ENCODE measurements at places on chromosomes 16 and 17.

- DNase-seq: peak; percentile 92
Observed at GRCh38 chr17:61362396-61362795, 37.2 kb upstream of the TBX2 start.

GRCh38 chr16:13919330-13919682 is 648 bp upstream of the ERCC4 start:
- DNase-seq: peak; percentile 20

DNA sequence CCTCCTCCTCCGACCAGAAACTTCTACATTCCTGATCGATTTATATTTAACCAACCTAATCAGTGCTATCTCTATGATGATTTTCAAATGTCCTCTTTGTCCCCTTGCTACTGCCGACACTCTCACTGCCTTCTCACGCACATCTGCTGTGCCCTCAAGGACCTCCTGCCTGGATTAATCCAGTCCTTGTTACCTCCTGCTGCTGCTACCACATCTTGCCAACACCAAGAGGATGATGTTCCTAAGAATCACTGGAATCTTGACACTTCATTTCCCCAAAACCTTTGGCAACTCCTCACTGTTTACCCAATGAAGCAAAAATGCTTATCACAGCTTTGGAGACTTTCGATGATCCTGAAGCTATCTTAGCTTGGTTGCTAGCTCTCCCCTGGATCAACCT is 287.3 kb upstream of the AXIN2 start:
- DNase-seq: no peak

DNA sequence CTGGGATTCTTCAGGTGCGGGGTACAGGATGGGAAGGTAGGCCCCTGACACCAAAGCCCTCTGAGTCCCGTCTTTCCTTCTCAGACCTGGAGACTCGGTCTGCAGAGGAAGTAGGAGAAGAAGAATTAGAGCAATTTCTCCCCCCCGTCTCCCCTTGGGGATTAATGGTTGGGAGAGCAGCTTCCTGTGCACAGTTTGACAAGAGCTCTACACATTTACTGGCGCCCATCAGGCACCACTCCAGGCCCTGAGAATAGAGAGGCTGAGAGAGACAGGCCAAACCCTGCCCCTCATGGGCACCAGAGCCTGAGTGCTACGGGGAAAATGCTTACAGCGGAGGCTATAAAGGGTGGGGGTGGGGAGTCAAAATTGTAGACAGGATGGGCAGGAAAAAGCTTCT is 3.5 kb upstream of the C16orf74 start:
- DNase-seq: no peak

- DNase-seq: peak; percentile 93
Observed at GRCh38 chr17:58006560-58006923, 504 bp downstream of the SRSF1 start.

GRCh38 chr17:9409878-9410277 is 165.7 kb downstream of the STX8 start:
- no peak for DNase-seq

DNA sequence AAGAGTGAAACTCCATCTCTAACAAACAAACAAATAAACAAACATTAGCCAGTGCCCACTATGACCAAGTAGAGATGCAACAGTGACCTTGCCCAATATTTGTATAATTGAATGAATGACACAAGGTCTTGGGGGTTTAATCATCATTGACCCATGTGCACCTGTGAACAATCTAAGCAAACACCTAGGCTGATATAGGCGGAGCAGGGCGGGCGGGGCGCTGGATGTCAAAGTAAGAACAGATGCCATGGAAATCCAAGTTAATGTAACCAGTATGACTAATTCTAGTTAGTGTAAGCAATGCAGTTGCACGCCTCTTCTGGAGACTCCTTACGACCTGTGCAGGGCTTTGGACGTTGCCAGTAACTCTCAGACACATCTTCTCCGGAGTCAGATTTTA is 17.6 kb downstream of the RCVRN start:
- DNase-seq: no peak

DNA sequence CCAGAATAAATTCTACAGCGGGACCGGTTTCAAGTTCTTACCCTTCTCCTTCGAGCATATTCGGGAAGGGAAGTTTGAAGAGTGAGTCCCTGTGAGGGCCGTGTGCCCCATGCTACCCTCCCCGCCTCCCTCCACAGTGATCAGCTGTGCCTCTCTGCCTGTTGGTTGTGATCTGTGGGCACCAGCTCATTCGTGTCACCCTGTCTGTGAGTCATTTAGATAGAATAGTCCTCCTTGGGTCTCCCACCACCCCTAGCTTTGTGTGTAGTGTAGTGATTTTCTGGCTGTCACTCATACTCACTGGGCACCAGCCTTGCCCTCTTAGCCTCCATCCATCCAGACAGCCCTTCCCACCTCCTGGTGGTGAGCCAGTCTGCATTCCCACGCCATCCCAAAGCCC is 15.0 kb upstream of the NAGLU start:
- DNase-seq: no peak

DNA sequence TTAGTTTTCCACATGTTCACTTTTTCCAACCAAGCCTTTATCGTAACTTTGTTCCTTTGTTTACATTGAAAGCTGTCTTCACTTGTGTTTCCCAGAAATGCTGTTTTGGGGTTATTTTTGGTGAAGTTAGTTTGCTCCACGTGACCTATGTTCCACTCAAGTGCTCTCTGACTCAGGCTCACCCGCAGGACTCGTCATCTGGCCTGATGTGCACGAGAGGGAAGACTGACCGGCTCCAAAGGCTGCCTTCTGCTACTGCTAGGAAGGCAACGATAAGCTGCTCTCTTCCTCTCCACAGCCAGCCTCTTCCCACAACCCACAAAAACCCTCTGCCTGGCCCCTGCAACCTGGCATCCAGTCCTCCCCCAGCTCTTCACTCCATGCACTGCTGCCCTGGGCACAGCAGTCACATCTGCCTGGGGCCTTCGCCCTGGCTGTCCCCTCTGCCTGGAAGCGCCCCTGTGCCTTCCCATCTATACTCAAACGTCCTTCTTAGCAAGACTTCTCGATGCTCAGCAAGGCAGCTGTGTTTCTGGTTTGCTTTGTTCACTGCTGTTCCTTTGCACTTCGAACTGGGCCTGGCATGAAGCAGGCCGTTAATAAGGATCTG is 28.0 kb downstream of the ZCCHC14 start:
- DNase-seq: no peak

DNA sequence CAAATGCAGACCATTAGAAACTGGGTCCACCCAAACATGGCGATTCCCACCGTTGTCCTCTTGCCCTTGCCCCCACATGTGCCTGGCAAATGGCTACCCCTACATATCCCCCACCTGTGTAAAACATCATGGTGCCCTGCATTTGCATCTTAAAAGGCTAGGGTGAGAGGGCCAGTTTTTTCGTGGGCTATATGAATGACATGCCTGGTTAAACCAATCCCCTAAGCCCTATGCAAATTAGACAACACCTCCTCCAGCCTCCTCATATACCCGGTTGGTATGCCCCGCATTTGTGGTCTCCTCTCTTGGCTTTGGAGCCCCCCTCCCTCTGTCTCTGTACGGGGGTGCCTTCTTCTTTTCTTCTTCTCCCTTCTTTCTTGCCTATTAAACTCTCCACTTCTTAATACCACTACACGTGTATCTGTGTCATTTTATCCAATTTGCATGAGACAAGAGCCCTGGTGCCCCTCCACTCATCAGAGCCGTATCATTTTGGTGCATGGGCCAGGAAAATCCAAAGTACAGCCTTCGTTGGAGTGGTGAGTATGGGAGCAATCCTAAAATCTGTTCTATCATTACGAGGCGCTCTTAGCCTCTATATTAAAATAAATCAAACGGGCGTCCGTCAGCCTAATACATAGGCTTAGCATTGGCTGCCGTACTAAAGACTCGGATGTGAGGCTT is 30.1 kb downstream of the QPRT start:
- DNase-seq: no peak

DNA sequence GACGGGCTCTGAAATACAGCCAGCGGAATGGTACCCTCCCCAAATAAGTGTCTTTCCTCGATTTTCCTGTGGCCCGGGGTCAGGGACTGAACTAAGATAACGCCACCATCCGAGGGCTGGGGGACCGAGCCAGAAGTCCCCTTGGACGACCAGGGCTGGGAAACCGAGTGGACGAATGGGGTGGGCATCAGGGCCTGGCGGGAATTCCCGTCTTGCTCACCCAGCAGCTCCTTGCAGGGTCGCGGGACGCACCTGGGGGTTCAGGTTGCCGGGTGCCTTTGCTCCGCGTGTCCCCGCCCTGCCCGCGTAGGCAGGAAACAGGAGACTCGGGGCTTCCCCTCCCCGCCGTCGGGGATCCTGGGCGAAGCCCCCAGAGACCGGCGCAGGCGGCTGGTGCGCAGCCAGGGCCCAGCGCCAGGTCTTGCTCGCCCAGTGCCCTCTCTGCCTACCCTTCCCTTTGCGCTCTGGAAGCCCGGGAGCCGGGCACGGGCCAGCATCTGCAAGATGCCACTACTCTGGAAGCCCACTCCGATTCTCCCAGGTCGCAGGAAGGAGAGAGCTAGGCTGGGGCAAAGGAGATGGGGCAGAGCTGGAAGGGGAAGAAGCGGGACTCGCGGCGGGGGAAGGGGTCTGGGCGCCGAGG is 665 bp upstream of the GRIN2C start:
- DNase-seq: peak; percentile 47
